ENCODE measurements at places on chromosomes 2 and 18.

DNA sequence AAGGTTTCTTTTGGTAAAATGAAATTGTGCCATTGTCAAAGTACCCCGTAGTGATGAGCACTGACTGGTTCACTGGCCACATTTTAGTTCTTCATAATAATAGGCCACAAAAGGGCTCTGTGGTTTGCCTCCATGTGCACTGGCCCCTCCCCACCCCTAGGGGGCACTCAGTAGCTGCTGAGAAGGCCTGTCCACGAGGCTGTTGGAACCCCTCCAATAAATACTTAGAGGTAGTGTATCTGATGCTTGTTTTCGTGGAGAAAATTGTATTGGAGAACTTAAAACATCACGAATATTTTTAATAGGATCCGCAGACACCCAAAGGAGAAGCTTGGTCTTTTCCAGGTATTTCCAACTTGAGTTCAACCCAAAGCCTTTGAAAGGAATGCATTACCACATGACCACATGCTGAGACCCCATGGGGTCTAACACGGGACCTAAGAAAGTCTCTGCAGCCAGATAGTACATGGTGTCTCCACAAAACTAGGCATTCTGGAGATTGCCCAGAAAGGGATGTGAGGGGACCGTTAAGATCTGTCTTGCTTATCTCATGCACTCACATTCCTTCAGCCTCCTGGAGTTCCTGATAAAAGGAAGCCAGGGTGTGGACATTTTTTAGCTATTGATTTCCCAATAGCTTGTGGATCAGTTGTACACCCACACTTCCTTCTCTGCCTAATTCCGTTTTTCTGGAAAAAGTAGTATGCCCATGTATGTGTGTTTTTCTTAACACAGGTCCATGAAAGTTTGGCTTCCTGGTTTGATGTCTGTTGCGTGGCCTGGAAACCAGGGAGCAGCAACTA, 28.5 kb upstream of the NOSTRIN start:
- DNase-seq: no peak

GRCh38 chr2:86308984-86309695, 28.3 kb downstream of the REEP1 start:
- no peak for DNase-seq

- DNase-seq: no peak
Measured at GRCh38 chr2:10960606-10961489, 49.1 kb downstream of the KCNF1 start.

DNA sequence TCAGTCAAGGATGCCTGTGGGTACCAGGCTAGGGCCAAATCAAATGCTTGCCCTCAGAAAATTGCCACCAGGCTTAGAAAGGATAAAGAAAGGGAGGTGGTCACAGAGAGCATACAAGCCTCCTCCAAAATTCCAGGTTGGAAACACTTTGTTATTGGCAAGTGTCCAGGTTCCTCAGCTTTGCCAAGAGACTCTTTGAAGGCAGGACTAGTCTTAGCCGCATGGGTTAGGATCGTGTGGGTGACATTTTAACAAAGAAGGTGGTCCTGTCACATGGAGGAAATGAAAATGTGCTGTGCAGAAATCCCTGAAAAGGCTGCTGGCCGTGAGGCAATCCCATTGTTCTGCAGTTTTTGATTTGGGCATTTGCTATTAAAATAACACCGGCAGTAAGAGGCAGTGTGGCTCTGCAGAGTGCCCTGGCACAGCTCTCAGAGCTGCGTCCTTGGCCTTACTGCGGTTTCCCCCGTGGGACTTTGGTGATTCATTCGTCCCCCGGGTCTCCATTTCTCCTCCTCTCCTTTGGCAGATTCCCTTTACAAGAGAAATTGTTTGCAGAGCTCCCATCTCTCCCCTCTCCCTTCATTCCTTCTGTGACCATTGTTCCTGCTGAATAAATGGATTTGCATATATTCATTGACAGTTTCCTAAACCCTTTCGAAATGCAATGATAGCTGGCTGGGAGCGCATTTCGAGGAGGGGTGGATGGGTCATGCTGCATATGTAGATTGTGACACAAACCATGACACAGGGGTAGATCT, 187.3 kb downstream of the VAPA start:
- no peak for DNase-seq

- no peak for DNase-seq
Measured at GRCh38 chr18:74310411-74310810, 5.2 kb upstream of the C18orf63 start.

- no peak for DNase-seq
Measured at GRCh38 chr18:3454365-3455089, 4.6 kb downstream of the TGIF1 start.

GRCh38 chr2:177545143-177545542, 152.6 kb downstream of the AGPS start:
- no peak for DNase-seq

- no peak for DNase-seq
Measured at GRCh38 chr2:233992513-233993217, 57.8 kb upstream of the SPP2 start.

- no peak for DNase-seq
Measured at GRCh38 chr2:127103243-127104165, 3.5 kb downstream of the BIN1 start.

DNA sequence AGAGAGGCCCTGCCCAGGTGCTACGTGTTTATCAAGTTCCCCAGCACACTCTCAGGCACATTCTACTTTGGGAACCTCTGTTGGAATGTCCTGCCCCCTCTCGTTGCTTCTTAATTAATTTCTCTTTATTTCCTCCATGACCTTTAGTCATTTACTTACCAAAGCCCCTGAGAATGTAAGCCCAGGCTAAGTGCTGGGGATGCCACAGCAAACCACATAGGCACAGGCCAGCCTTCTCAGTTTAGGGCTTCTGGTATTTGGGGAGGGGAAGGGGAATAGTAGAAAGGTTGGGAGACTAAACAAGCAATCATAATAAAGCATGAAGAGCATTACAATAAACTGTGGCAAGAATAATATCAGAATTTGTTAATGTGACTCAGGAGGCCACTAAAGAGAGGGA, 85.7 kb downstream of the EVA1A start:
- DNase-seq: no peak

GRCh38 chr2:159287733-159288132, 1.2 kb upstream of the WDSUB1 start:
- DNase-seq: no peak

GRCh38 chr2:167764772-167765341, 482.5 kb downstream of the STK39 start:
- DNase-seq: no peak

- no peak for DNase-seq
Measured at GRCh38 chr2:16832910-16833309, 167.3 kb upstream of the CYRIA start.

DNA sequence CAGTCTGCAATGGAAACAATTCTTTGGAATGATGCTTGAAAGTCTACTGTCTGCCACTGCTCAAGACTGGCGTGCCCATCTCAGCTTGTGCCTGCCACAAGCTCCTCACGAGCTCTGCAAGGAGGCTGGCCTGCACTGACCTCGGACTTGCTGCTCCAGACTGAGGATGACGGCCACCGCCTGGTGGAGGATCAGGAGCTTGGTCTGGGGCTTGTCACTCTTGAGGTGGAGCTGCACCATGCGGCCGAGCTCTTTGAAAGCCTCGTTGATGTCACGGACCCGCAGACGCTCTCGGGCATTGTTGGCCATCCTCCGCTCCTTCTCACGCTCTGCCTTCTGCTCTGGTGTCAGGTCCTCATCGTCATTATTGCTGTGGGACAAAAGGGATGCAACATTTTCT, 269.4 kb upstream of the CCDC68 start:
- no peak for DNase-seq

DNA sequence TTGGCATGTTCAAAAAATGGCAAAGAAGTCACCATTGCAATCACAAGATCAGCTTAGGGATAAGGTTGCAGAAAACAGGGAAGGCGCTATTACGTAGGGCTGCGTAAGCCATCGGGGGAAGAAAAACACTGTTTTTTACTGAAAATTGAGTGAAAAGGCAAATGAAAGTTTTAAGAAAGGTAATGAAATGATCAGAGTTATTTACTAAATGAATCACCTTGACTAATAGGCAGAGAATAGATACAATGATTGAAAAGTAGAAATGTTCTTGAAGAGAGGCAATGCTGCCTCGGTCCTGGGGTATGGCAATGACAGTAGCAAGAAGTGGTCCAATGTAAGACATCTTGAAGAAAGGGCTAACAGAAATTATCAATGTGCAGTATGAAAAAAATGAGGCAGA, 1227.8 kb upstream of the ZEB2 start:
- no peak for DNase-seq

GRCh38 chr2:74540291-74540690, 10.6 kb downstream of the HTRA2 start:
- no peak for DNase-seq

DNA sequence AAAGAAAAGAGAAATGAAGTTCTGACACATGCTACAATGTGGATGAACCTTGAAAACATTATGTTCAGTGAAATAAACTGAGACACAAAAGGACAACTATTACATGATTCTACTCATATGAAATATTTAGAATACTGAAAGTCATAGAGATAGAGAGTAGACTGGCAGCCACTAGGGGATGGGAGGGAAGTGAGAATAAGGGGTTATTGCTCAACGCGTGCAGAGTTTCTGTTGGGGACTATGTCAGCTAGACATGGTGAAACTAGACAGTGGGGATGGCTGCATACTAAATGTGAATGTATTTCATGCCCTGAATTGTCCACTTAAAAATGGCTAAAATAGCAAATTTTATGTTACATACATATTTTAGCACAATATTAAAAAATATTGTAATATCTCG, 108.7 kb upstream of the ATL2 start:
- no peak for DNase-seq

DNA sequence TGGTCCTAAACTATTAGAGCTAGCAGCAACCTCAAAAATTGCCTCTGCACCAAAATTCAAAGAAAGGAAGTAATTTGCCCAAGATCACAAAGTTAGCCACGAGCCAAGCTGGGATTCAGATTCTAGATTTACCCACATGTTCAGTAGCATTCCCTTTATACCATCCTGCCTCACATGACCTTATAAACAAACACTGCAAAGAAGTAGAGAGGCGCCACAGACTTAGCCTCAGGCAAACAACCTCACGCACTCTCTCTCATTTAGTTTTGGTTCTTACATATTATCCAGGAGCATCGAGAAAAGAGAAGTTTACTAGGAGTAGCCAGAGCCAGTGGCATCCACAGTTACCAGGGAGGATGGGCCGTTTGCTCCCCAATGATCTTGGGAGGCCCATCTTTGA, 226.6 kb downstream of the OSR1 start:
- DNase-seq: no peak

DNA sequence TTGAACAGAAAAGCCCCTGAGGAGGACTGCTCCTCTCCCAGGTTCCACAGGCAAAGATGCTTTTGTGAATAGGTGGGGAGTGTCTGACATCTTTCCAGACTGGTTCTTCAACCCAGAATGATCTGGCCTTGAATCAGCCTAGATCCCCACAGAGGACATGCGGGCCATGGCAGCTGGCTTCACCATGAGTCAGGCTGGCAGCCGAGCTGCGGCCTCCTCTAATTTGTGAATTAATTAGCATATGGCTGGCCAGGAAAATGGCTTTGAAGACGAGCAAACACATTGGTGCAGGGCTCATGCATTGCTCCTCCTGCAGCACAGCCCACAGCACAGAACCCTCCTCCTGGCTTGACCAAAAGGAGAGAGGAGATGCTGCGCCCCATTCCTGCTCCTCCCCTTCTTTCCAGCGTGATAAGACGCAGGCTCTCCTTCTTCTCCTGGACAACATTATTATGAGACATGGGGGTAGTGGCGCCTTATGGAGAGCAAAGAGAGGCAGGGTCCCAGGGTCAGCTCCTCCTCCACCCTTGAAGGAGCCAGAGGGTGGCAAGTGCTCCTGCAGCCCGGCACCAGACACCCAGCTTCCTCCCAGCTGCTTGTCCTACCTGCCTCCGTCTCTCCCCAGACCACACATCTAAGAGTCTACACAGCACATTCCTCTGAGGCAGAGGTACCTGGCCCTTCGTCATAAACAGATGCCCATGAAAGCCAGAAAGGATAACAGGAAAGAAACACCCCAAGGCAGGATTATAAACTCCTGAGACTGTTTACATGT, 66.7 kb downstream of the EDAR start:
- DNase-seq: no peak

- DNase-seq: no peak
Measured at GRCh38 chr18:37902344-37902743, 336.7 kb upstream of the CELF4 start.

- DNase-seq: no peak
Measured at GRCh38 chr18:22691946-22692710, 241.0 kb upstream of the RBBP8 start.

GRCh38 chr2:11753452-11753885, 7.0 kb downstream of the LPIN1 start:
- no peak for DNase-seq

- DNase-seq: no peak
Measured at GRCh38 chr2:104332731-104333130, 521.2 kb upstream of the POU3F3 start.

DNA sequence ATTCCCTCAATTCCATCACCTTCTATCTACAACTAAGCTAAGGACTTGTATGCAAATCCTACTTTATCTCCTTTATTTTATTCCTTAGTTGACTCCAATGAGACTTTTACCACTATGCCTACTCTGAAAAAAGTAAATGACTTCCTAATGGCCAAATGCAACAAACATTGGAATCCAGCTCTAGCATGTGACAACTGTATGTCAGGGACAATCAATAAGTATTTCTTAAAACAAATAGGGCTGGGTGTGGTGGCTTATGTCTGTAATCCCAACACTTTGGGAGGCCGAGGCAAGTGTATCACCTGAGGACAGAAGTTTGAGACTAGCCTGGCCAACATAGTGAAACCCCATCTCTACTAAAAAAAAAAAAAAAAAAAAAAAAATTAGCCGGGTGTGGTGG, 21.8 kb downstream of the METTL4 start:
- DNase-seq: no peak

DNA sequence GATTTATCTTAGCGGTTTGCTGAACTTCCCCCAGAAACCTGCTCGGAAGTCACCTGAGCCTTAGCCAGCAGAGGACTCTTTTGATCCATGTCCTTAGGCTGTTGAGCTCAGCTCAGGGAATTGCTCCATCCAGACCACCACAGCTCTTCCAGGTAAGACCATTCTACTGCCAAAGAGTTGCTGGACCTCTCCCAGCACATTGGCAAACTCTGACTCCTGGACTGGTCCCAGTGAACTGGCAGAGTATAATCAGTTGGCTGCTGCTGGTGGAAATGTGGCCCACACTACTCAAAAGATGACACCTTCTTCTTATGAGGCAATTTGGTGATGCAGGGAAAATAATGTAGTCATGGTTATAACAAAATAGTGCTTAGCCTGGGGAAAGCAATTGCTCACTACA, 308.8 kb upstream of the FIGN start:
- DNase-seq: no peak

- no peak for DNase-seq
Measured at GRCh38 chr2:133523406-133523805, 44.9 kb downstream of the NCKAP5 start.

GRCh38 chr2:176793792-176794191, 418.8 kb upstream of the HNRNPA3 start:
- no peak for DNase-seq

GRCh38 chr2:128329607-128330006, 10.9 kb upstream of the HS6ST1 start:
- no peak for DNase-seq

Data from activated naive CD4-positive, alpha-beta T cell (primary cell).